ENCODE measurements at places on chromosomes 3 and 15. TPM values are rescaled to one million over a fixed set of nuclear protein-coding genes. Genes with fewer than 3 reads are reported as not detected.
A peak's percentile ranks its signal among the peaks of the same experiment; 100 is the strongest.

DNA sequence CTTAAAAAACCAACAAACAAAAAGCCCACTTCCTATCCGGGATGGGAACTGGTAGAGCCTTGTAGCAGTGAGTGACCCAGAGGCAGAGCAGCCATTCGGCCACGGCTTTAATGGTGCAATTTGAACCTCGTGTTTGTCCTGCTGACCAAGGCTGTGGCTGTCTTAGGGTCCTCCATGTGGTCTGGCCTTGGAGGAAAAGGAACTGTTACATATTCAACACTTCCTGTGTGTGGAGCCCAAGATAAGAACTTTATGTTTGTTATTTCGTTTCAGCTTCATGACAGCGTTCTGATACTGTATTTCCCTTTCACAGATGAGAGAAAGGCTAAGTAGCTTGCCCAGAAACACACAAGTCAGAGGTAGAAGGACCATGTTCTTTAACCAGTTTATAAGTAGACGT is 269.8 kb downstream of the SV2B start:
- DNase-seq: peak; percentile 13

The PDZRN3 gene
- polyA plus RNA-seq: 3.9 TPM

The SCG5 gene
- polyA plus RNA-seq: 3.4 TPM

DNA sequence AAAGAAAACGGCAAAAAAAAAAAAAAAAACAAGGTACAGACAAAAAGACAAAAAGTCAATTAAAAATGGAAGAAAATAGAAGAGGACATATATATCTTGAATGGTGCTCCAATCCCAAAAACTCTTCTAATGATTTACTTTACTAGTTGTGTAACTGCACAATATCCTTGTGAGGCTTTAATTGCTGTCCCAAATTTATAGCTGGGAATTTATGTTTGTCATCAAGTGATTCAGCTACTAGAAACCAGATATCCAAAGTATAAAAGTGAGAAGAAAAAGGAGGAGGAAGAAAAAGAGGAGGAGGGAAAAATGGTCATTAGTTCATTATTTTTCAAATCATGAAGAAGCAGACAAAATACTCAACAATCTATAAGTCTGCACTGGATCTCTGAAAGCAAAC is 150.8 kb upstream of the ARPP21 start:
- DNase-seq: no peak

The PPP2R3A gene
- 1.1 TPM for polyA plus RNA-seq

GRCh38 chr3:7962301-7962700 is 539.3 kb upstream of the LMCD1 start:
- no peak for DNase-seq

- no peak for DNase-seq
Observed at GRCh38 chr3:40237889-40238571, 71.5 kb upstream of the EIF1B start.

- DNase-seq: no peak
Observed at GRCh38 chr3:71050538-71051258, 532.8 kb downstream of the FOXP1 start.

DNA sequence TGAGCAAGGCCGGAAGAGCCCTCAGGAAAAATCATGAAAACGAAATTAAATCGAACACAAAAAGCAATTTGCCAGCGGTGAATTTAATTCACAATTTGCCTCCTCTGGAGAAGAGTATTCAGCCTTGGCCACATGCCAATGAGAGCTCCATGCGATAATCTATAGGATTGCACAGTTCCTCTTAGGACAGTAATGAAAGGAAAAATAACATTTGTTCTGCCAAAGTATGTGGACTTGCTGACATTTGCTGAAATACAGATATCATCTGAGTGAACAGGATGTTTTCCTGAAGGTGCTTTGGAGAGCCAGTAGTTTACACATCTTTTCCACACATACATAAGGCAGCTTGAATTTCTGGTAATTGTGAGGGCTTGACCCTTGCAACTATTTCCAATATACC is 188.6 kb upstream of the PDZRN3 start:
- DNase-seq: no peak

The ADAMTS17 gene
- polyA plus RNA-seq: 5.6 TPM

GRCh38 chr3:50133283-50133615 is 21.9 kb upstream of the SEMA3F start:
- no peak for DNase-seq

- no peak for DNase-seq
Observed at GRCh38 chr3:5214352-5214751, 26.8 kb downstream of the EDEM1 start.

DNA sequence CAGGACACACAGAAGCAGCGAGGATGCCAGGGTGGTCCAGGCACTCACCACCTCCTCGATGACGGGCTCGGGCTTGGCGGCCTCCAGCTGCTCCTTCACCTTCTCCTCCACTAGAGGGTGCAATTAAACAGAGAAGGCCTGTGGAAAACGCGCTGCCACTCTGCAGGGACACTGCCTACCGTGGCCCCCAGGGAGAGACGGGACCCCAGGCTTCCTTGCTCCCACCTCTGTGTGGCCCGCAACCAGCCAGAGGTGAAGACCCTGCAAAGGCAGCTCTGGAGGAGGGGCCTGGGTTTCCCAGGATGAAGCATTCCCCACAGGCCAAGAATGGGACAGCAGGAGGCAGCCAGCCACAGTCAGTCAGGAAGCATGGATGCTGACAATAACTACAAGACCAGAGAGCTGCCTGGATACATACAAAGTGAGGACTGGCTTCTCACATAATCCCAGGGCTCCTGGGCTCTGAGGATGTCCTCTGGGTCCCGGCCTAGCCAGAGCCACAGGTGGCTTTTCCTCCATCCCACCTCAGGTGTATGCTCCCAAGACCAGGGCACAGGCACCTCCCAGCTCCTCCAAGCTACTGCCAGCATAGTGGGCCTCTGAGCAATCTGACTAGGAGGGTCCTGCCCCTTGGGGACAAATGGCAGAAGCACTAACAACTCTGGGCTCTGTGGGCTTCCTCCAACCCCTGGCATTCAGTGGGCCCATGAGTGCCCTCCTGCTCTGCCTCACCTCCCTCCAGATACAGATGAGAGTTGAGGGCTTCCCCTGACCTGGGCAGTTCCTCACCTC is 46.2 kb downstream of the PTH1R start:
- DNase-seq: peak; percentile 66

GRCh38 chr15:69758810-69759790 is 306.5 kb downstream of the RPLP1 start:
- peak; percentile 89 for DNase-seq

DNA sequence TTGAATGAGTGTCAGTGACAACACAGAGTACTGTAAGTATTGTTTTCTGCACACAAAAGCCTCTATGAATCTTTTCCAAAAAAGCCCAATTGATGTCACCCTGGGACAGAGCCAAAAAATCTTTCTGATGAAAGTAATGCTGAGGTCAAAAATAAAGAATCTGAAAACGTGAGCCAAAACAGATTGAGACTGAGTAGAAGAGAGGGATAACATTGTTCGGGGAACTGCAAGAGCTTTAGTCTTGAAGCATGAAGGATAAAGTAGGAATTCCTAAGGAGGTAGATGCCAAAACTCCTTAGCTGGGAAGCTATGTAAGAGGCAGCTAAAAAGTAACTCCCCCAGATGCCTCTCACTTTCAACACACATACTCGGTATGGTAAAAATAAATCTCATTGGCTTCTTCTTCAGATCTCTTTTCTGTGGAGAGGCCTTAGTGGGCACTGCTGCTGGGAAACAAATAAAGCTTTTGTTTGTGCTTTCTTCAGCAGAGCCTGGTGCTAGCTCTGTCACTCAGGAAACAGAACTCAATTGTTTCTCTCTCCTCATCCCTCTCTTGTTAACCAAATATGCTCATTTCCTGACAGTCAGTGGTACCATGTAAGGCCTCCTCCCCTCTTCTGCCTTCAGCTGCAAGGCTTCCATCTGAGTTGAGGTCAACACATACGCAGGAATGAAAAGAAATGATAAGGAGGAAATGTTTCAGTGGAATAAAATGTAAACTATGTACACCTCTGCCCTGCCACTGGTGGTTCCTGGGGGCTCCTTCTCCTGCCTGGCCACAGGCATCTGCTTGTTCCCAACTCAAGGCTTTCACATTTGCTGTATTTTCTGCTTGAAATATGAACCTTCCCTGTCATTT is 58.1 kb downstream of the CD200 start:
- DNase-seq: peak; percentile 56

- DNase-seq: no peak
Observed at GRCh38 chr3:72109327-72110259, 324.6 kb upstream of the PROK2 start.

GRCh38 chr3:55544219-55544618 is 57.1 kb upstream of the WNT5A start:
- DNase-seq: no peak

The GOLGA8N gene
- 13.8 TPM for polyA plus RNA-seq

GRCh38 chr15:43168192-43169107 is 16.8 kb upstream of the CCNDBP1 start:
- DNase-seq: no peak

- DNase-seq: peak; percentile 35
Observed at GRCh38 chr15:58264053-58264971, 126.1 kb downstream of the AQP9 start.

- no peak for DNase-seq
Observed at GRCh38 chr3:148372206-148372875, 325.4 kb upstream of the AGTR1 start.

DNA sequence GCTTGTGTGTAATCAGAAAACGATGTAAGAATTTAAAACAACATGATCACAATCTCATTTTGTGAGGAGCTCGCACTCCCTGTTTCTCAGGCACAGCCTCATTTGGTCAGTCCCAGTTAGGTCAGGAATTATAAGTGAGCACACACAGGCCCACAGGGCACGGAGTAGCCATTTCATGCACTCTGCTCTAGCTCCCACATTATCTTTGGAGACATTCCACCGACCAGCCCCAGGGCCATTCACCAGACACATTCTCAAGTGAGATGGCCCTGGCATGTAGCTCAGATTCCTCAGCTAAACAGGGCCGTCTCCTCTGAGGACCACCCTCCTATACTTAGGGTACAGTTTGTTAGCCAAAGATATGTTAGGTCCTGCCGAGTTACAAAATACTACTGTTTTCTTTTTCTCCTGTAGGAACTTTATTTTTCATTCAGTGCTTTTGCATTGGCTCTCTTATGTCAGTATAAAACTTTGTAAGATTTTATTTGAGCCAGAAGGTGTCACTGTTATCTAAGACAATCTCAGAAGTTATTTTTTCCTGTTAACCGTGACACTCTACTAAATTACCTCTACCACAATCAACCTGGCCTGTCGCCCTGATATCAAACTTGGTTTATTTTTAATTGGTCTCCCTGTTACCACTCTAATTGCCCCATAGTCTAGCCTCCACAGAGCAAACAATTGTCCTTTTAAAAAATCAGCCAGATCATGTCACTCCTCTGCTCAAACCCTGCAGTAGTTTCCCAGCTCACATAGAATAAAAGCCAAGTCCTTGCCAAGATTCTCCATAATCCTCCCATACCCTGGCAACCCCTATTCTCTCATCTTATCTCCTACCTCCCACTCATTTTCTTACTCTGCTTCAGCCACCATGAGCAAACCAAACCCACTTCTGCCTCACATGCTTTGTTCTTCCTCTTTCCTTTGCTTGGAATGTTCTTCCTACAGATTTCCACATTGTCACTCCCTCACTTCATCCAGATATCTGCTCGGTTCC is 105.7 kb downstream of the PPP2R3A start:
- no peak for DNase-seq

The ITGA11 gene
- polyA plus RNA-seq: 0.21 TPM

- no peak for DNase-seq
Observed at GRCh38 chr3:69325151-69325550, 60.7 kb downstream of the FRMD4B start.

The CIB2 gene
- polyA plus RNA-seq: 11.2 TPM

GRCh38 chr15:83362706-83363105 is 78.2 kb upstream of the BNC1 start:
- DNase-seq: no peak

GRCh38 chr3:156483002-156483401 is 71.9 kb downstream of the SSR3 start:
- DNase-seq: no peak

The SYNM gene
- 10.5 TPM for polyA plus RNA-seq

GRCh38 chr3:119597548-119598288 is at the start of gene PLA1A:
TSS of gene PLA1A (plus strand) at chr3:119597885. CDS start at chr3:119597914, 29 bp downstream.
- no peak for DNase-seq

The ZNF717 gene
- 12.1 TPM for polyA plus RNA-seq

The OXTR gene
- polyA plus RNA-seq: 1.3 TPM

GRCh38 chr3:129602730-129603560 is 3.5 kb downstream of the PLXND1 start:
- no peak for DNase-seq

- DNase-seq: no peak
Observed at GRCh38 chr15:61828008-61828407, 232.2 kb downstream of the VPS13C start.

The FRMD5 gene
- polyA plus RNA-seq: 0.11 TPM

The TRA2B gene
- polyA plus RNA-seq: 177 TPM

DNA sequence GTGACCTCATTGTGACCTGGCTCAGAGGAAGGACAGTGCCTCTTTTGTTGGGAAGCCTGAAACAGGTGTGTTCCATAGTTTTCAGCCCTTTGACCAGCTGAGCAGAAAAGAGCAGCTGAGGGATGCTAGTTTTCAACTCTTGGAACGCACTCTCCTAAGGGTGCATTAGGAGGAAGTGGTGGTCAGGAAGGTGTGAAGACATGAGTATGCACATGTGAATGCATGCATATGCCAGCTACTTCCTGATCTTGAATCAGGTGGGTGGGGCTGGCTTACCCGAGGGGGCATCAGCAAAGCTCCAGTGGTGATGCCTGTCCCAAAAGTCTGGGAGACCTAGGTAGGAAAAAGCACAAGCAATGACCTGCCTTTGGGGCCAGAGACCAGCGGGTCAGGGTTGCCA is 23.3 kb upstream of the CEMIP start:
- DNase-seq: no peak

DNA sequence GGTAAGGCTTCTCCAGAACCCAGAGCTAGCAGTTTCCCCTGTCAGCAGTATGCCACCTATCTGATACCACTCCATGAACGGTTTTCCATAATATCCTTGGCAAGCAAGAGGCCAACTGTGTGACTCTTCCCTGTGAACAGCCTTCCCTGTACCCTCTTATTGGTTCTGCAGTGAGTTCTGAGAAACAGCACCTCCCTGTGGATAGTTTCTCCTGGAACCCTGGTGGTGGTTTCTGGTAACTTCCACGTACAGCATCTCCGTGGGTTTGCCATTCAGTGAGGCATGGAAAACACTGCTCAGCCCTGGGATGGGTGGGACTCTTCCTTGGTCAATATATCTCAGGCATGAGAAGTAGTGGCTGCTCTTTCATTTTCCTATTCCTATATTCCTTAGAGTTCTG is 19.4 kb upstream of the SERPINI2 start:
- DNase-seq: no peak

The P2RY1 gene
- 2.5 TPM for polyA plus RNA-seq

GRCh38 chr3:129116482-129116946 is 5.1 kb downstream of the RAB43 start:
- DNase-seq: peak; percentile 51

The GPR27 gene
- polyA plus RNA-seq: 1.7 TPM

DNA sequence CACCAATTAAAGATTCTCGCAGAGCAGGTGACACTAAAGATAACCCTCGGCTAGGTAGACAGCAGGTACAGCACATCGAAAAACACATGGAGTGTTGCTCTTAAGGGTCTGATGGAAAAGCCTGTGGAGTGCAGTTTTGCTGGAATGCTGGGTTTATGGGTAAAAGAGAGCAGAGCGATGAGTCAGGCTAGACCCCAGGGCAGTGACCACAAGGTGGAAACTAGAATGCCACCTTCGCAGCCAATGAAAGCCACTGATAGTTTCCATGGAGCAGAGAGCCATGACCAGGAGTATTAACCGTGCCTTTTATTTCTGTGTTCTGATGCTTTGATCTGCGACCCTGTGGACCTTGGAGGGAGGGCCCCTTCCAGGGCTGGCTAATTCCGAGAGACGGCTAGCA is 149.8 kb downstream of the GABRB3 start:
- no peak for DNase-seq

The KCNMB3 gene
- 3.6 TPM for polyA plus RNA-seq

GRCh38 chr3:43019826-43020225 is 40.7 kb downstream of the GASK1A start:
- DNase-seq: no peak

The SLC35G2 gene
- 7.3 TPM for polyA plus RNA-seq

The NR2E3 gene
- polyA plus RNA-seq: 0.05 TPM
